ENCODE measurements at places on chromosomes 1 and 21.

DNA sequence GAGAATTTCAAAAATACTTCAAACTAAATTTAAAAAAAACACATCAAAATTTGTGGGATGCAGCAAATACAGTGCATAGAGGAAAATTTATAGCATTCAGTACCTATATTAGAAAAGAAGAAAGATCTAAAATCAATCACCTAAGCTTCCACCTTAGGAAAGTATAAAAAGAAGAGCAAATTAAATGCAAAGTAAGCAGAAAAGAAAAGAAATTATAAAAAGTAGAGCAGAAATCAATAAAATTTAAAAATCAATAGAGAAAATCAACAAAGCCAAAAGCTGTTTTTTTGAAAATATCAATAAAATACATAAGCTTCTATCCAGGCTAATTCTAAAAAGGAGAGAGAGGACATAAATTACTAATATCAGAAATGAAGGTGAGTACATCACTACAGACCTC lies 255.4 kb downstream of the KCNH1 start:
- no peak for DNase-seq

DNA sequence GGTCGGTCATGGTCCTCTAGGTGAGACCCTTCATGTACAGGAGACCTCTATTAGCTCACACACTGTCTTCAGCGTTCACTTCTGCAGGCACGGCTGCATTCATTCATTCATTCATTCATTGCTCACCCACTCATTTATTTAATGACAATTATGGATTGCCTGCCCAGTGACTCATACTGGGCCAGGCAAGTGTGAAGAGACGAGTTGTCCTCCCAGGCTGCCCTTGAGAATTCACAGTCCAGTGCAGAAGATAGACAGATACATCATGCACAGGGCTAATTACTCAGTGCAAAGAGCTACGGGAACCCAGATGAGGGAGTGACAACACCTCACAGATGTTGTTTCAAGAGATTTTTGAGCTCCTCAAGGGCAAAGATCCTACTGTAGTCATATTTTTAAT lies 248.4 kb downstream of the TNR start:
- no peak for DNase-seq

DNA sequence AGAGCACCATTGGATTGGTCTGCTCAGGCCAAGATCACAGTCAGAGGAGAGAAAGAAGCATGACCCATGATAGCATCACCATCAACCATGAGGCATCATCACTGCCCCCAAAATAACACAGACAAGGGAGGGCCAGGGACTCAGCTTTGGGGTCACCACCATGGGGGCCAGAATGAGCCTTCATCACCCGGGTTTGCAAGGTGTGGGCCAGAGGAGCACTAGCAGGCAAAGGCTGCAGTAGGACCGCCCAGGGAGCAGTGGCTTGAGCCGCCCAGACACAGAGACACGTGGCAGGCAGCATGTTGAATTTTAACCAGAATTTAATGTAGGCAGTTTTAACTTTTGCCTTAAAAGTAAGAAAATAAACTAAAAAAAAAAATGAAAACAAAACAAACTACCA lies 53.7 kb upstream of the TMPRSS2 start:
- DNase-seq = no peak

DNA sequence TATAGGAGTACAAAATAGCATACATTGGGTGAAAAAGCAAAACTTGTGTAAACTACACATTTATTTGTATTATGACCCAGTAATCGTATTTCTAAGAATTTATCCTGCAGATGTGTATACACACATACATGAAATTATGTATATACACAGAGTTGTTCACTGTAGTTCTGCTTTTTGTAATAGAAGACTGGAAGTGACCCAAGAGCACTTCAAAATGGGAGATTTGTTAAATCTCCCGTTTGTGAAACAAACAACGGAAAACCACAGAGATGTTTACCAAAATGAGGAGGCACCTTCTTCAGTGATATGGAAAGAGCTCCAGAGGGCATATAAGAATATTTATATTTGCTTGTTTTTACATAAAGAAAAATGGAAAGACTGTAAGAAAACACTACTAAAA lies 18.0 kb upstream of the MNDA start:
- DNase-seq = no peak

DNA sequence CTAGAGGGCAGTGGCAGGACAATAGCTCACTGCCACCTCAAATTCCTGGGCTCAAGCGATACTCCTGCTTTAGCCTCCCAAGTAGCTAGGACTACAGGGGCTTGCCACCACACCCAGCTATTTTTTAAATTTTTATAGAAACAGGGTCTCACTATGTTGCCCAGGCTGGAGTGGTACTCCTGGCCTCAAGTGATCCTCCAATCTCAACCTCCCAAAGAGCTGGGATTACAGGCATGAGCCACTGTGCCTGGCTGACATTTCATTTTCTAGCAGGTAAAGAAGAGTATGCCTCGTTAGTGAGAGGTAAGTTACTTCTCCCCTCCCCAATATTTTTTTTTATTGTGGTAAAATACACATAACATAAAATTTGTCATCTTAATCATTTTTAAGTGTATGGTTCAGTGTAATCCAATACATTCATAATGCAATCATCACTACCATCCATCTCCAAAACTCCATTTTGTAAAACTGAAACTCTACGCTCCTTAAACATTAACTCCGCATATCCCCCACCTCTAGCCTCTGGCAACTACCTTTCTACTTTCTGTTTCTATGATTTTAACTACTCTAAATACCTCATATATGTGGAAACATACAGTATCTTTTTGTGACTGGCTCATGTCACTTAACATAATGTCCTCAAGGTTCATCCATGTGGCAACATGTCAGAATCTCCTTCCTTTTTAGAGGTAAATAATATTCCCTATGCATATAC lies 22.4 kb downstream of the ZZZ3 start:
- DNase-seq = no peak
